ENCODE measurements at places on chromosomes 7 and 10.

GRCh38 chr7:158003441-158004122 is 584.0 kb downstream of the PTPRN2 start:
- DNase-seq: no peak

GRCh38 chr7:136868496-136869000 is at the start of gene CHRM2:
Gene CHRM2, plus strand, starts transcription at chr7:136868652. Its CDS starts 146,214 bp downstream, at chr7:137014866.
- no peak for DNase-seq

DNA sequence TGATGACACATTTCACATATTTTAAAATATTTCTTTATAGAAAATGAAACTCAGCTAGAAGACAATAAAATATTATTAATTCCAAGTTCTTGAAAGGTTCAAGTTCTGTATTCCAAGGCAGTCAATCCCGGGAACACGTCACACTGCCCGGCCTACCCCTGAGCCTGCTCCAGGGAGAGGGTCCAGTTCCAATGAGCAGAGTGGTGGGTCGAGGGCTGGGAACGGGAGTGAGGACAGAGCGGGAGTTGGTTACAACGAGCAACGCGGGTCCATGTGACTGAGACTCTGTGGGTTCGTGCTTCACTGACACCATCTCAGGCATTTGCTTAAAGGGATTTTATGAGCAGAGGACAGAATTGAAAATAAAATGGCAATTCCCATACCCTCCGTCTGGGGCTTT is 209.4 kb downstream of the TCERG1L start:
- no peak for DNase-seq

- DNase-seq: no peak
Observed at GRCh38 chr10:76558586-76558985, 1079.0 kb downstream of the KCNMA1 start.

GRCh38 chr10:45817130-45817859 is 30.0 kb downstream of the AGAP4 start:
- DNase-seq: no peak

- peak; percentile 59 for DNase-seq
Observed at GRCh38 chr7:6392712-6393666, 54.8 kb downstream of the DAGLB start.

GRCh38 chr7:36668080-36668479 is 56.2 kb downstream of the AOAH start:
- no peak for DNase-seq

- DNase-seq: no peak
Observed at GRCh38 chr7:151648429-151648828, 128.7 kb upstream of the RHEB start.

DNA sequence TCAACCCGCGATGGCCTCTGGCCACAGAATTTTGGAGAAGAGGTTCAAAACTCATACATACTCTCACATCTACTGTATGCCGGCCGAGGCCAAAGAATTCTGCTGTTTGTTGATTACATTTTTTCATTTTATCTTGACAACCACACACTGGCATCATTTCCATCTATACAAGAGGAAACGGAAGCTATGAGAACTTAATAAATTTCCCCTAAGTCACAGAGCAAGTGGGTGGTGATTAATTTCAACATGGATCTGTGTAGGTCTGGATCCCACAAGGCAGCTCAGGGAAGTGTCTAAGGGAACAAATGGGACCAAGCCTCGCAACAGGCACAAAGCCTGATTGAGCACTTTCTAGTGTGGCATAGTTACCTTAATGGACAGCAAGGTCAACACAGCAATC is 18.0 kb downstream of the ELMO1 start:
- no peak for DNase-seq
